Hypothalamus (tissue), 51 donors: ENCODE measurements at places on chromosomes 2 and 18.

DNA sequence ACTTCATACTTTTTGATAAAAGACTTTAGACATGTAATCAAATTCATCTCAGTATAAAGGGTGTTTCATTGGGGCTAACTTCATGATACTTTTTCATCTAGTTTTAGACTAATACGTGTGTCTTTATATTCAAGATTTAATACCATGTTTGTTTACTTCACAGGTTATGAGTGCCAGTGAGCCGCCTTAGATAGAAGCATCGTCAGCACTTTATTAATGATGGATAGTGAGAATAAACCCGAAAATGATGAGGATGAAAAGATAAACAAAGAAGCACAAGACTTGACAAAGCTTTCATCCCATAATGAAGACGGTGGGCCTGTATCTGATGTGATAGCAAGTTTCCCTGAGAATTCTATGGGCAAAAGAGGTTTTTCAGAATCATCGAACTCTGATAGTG lies 33.1 kb downstream of the ZNF407 start:
- DNase-seq, result no peak

- DNase-seq, result no peak
Observed at GRCh38 chr2:27303093-27304025, 4.9 kb downstream of the UCN start.

GRCh38 chr2:37306024-37306423 lies 18.6 kb downstream of the PRKD3 start:
- DNase-seq, result no peak

GRCh38 chr18:59957957-59958356 lies 58.2 kb downstream of the PMAIP1 start:
- no peak for DNase-seq

- DNase-seq, result no peak
Observed at GRCh38 chr2:96993367-96993766, 7.0 kb upstream of the FAM178B start.

GRCh38 chr18:9321736-9322135 lies 12.8 kb upstream of the TWSG1 start:
- no peak for DNase-seq

- DNase-seq, result peak; percentile 30
Observed at GRCh38 chr2:55112229-55113031, 62.2 kb upstream of the RTN4 start.

- no peak for DNase-seq
Observed at GRCh38 chr2:215951558-215951957, 61.8 kb downstream of the MREG start.

- no peak for DNase-seq
Observed at GRCh38 chr2:212797484-212798205, 259.0 kb upstream of the ERBB4 start.

GRCh38 chr2:187842978-187843847 lies 289.0 kb upstream of the TFPI start:
- no peak for DNase-seq

- no peak for DNase-seq
Observed at GRCh38 chr18:74137920-74138538, 9.6 kb downstream of the FBXO15 start.

DNA sequence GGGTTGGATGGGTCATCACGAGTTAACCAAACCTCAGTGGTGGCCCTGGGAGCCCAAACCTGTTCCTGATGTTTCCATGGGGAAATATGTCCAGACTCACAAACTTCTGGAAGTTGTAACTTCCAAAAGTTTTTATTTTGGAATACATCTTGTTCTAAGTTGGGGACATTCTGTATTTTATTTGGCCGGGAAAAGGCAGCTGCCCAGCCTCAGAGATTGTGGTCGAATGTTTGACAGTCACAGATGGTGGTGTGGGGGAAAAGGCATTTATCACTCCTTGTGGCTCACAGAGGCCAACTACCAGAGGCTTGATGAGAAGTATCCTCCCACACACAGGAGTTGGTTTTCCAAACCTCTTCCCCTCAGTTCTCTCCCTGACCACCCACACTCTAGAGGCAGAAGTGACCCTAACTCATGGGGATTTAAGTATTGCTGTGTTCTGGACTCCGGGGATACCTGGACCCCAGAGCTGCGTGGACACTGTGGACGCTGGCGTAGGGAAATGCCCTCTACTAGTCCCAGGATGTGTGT lies 124.7 kb upstream of the PPP1CB start:
- DNase-seq, result no peak

DNA sequence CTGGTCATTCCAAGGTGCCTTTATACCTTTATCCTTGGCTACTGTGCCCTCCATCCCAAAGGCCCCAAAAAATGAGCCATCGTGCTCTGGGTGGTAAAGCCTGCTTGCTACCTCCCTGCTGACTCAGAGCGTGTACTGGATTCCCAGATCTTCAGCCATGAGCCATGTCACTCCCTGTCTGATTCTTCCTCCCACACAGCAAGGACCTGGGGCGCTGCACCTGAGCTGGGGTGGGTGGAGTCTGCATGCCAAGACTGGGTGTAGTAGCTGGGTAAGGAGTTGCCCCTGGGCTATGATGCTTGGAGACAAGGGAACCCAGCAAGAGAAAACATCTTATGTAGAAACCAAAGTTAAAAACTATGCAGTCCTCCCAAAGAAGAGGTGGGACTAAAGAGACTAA lies 37.2 kb upstream of the APCDD1 start:
- DNase-seq, result no peak

GRCh38 chr2:178251151-178251955 lies 57.0 kb downstream of the OSBPL6 start:
- no peak for DNase-seq

- DNase-seq, result no peak
Observed at GRCh38 chr2:200471324-200471848, 38.5 kb downstream of the KCTD18 start.

DNA sequence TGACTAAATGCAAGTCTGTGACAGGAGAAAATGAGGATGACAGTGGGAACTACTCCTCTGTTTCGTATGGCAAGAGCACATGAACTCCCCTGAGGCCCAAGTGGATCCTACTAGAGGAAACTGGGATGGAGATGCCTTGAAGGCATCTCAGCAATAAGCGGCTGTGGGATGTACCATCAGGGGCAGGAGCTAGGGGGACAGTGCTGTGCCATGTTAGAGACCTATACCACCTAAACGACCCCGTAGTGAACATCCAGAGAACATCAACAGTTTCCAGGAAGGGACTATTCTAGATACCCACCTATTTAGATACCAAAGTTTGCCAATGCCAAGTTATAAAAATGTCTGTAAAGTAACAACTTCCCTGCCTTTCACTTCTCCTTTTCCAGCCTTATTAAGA lies 860.8 kb upstream of the ACVR2A start:
- DNase-seq, result no peak

DNA sequence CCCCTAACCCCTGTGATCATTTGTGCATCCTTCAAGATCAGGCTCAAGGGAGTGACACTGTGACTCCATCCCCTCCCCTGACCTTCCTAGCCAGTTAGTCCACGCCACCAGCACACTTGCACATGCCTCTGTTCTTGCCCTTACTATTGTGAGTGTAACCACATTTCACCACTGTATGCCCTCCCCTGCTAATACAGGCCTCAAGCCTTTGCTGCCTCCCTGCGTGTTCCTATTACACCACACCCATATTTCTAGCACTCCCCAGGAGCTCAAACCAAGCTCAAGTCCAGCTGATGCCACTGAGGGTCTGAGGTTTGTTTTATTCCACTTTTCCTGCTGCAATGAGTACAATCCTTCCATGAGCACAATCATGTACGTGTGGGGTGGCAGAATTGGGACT lies 288.9 kb upstream of the FBXO11 start:
- DNase-seq, result no peak

DNA sequence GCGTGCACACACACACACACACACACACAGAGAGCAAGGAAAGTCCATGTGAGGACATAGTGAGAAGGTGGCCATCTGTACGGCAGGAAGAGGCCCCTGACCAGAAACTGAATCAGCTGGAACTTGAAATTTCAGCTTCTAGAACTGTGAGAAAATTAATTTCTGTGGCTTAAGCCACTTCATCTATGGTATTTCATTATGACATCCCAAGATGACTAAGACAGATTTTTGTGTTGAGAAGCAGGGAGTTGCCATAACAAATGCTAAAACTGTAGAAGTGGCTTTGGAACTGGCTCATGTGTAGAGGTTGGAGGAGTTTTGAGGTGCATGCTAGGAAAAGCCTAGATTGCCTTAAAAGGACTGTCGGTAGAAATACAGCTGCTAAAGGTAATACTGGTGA lies 63.4 kb upstream of the ZBTB7C start:
- no peak for DNase-seq

DNA sequence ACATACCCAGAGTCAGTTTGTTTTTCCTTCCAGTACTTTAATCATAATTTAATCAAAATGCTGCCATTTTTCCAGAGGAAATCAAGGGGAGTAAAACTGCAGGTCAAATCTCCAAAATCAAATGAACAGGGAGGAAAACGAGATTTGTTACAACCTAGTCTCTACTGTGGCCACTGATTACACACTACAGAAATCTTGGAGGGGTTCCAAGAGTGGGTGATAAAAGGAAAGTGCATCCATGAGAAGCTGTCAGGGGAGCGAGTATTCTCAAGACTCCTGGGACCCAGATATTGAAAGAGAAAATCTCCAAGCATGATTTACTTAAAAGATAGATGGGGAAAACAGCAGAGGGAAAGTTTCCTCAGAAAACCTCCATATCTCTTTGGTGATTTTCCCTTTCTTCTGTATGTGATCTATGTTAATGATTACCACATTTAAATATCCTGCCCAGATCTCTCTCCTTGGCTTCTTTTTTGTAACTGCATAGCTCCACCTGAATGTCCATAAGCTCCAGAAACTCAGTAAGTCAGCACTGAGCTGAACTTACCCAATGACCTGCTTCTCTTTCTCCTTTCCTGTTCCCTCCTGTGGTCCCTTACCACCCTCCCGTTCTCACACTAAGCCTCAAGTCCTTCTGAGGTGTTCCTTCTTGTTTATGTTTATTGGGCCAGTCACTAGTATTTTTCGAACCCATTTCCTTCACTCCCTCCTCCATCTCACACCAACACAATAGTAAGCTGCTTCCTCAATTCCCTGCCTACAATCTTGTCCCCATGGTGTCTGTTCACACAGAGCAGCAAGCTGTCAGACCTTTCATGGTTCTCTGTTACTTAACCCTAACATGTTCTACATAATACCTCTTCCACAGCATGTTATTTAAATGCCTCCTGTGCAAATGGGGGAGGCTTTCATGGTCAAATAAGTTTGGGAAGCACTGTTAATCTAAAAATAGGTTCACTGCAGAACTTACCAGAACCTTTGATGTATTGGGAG lies 73.9 kb upstream of the TWSG1 start:
- no peak for DNase-seq

- DNase-seq, result no peak
Observed at GRCh38 chr2:206438196-206438724, 5.1 kb upstream of the ADAM23 start.

DNA sequence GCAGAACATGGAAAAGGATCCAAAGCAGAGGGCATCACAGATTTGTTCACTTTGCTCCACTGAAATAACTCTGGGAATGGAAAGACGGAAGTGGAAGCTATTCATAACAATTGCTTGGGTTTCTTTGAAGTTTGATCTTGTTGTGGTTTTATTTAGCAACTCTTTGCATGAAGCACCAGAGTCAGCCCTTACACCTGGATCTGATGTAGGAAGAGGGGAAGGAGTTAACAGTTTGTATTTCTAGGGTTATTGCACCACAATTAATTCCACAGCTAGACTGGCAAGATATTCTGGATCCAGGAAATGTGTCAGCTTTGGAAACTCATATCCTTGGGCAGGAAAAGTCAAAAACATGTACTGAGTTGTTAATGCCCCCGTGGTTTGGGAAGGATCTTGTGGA lies 1143.4 kb downstream of the CNTNAP5 start:
- no peak for DNase-seq

- no peak for DNase-seq
Observed at GRCh38 chr2:234447189-234447588, 49.7 kb downstream of the ARL4C start.

GRCh38 chr18:80119111-80119510 lies 10.0 kb downstream of the ADNP2 start:
- no peak for DNase-seq

GRCh38 chr2:203547356-203547755 lies 12.3 kb upstream of the RAPH1 start:
- no peak for DNase-seq

GRCh38 chr2:198782734-198783133 lies 675.0 kb downstream of the SATB2 start:
- DNase-seq, result no peak

DNA sequence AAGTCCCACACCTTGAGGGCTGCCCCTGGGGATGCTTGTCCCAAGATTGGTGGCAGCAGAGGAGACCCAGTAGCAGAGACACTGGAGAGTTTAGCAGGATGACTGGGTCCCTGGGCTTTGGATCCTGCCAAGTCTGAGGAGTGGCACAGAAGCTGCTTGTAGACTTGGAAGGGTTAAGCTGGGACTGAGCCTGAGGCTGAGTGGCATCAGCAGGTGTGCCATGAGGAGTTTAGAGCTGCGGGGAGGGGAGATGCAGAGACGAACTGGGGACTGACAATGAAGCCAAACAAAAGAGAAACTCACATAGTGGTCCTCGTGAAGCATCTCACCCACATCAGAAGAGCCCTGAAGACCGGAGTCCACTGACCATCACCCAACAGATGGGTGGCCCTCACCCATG lies 329.7 kb upstream of the KLHL29 start:
- DNase-seq, result no peak

DNA sequence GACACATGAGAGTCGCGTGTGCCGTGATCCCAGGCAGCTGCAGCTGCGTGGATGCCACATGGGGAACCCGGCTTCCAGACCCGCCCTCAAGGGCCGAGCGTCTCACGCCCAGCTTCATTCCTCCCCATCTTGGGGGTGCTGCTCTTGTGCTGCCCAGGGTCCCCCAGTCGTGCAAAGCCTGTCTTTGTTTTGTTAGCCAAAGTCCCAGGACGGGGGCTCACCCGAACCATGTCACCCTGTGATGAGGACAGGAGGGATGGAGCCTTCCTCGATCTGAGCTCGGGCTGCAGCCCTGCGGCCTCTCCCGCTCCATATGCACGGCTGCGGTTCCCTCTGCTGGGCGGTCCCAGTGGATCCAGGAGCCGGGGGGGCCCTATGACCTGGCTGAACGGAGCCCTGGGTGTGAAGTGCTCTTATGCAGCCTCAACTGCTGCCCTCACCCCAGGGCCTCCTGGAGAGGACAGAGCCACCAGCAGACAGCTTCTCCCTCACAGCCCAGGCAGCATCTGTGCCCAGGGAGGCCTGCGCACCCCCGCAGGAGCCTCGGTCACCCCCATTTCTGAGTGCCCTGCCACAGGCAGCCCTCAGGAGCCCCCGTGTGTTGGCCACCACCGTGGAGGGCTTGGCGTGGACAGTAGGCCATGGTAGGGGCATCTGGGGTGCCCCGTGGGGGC lies 99.0 kb upstream of the CTDP1 start:
- DNase-seq, result no peak

- no peak for DNase-seq
Observed at GRCh38 chr2:68371581-68371980, 6.5 kb downstream of the PLEK start.

- DNase-seq, result no peak
Observed at GRCh38 chr2:230781130-230781797, 68.6 kb downstream of the CAB39 start.

DNA sequence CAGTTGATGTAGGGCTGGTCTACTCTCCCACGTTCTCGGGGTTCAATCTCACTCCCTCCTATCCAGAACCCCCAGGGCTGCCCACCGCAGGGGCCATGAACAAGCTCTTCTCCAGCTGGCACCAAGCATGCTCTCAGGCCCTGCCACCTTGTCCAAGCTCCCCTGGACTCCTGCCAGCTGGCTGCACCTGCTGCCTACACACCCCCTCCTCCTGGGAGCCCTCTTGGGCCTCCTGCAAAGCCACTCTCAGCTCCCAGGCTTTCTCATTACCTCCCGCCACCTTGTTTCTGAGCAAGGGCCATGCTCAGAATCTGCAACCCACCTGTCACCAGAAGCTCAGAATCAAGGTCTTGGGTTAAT lies 56.0 kb downstream of the HDAC4 start:
- DNase-seq, result no peak
